ENCODE measurements at places on chromosomes 5 and 9.

GRCh38 chr5:27619982-27620381 is 581.6 kb upstream of the CDH9 start:
- no peak for DNase-seq

DNA sequence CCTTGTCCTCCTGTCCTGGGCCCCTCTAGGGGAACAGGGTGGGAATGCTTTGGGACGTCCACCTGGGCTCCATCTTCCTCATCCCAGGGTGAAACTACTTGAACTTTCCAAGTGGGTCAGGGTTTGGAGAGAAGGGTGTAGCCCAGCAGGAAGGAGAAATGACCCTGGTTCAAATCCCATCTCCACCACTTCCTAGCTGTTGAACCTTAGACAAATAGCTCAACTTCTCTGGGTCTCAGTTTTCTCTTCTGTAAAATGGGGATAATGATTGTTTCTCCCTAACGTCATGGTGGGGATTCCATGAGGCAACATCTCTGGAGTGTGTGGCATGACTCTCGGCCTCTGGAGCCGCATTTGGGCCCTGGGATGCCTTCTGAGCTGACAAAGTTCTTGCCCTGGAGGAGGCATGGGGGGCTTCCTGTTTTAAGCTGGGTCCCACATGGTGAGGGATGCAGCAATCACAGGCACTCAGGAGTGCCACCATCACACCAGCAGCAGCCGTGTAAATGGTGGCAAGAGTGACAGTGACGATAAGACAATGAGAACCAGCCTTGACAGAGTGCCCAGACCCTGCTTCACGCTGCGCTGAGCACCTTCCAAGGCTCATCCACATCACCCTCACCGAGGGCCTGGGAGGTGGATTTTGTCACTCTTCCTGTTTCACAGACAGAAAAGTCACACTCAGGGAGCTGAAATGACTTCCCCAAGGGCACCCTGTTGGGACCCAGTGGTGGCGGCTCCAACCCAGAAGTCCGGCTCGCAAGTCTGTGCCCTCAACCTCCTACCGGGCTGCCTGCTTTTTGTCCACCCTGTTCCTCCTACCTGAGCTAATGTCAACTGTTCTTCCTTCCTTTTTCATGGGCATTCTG is 69.5 kb upstream of the IER5L start:
- DNase-seq, result no peak

DNA sequence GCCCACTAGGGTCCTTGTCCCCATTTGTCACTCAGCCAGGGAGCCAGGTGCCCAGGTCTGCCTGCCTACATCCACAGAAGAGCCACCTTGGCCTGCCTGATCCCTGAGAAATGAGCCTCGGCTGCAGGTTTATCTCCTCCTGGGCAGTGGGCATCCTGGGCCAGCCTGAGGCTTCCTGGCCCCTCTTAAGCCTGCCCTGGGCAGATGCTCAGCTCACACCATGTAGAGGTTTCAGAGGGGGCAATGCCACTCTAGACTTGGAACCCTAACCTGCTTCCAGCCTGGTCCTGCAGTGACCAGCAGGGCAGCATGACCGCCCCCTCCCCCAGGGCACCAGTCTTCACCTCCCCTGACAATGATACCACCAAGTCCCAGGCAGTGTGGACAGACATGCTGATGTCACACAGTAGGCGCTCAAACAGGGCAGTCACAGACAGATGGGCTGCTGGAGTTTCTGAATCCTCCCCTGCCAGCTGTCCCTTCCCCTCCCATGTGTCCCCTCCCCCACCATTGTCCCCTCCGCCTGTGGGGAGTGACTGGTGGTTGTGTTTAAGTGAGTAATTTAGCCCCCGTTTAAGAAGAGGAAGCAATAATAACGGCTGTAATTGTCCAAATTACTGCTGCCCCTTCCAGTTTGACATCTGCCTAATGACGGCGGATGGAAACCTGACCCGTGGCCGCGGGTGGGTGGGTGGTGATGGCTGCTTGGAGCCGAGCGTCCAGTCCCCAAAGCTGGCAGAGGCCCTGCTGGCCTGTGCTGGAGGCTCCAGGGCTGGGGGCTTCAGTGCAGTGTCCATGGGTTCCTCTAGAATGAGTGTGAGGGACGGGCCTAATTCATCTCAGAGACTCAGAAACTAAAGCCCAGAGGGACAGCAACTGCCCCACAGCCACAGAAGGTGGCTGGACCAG is 147.7 kb downstream of the BARX1 start:
- no peak for DNase-seq

DNA sequence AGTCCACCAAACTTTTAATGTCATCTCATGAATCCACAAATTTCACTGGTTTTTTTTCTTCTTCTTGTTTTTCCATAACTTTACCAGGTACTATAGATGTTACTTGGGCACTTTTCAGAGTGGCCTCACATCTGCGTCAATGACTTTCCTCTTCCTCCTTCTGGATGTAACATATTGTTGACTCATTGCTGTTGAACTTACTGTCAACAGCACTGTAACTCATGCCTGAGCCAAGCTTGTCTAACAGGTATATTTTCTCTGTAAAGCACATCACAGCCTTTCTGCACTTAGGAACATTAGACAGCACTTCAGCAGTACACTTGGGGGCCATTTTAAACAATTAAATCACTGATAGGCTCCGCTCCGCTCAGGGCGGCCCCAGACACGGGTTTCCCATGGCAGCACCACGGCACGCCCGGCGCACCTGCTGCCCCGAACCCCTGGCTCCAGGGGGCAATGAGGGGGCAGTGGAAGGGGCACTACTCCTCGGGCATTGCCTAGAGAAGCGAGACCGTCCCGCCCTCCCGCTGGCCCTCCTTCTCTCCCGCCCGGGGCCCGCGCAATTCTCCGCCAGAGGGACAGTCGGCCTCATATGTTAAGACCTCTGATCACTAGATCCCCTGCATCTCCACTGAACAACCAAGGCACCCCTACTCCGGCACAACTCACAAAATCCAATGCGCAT is 41.9 kb upstream of the SPATA31C2 start:
- no peak for DNase-seq

DNA sequence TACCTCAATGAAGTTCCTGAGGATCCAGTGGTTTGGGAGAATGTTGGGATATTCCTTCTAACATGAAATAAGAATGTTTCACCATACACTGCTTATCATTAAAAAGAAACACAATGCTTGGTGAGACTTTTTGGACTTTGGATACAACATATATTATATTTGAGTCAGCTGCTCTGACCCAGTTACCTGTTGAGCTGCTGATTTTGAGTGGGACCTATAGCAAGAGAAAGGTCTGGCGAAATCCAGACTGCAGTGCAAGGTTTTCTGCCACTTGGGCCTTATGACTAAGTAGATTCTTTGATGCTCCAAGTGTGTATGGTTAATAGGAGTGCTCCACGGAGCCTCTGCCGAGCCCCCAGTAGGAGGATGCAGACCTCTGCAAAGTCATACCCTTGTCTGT is 10.0 kb upstream of the RALGPS1 start:
- no peak for DNase-seq

GRCh38 chr9:113620377-113621161 is 157.0 kb downstream of the RGS3 start:
- DNase-seq, result peak; percentile 48

DNA sequence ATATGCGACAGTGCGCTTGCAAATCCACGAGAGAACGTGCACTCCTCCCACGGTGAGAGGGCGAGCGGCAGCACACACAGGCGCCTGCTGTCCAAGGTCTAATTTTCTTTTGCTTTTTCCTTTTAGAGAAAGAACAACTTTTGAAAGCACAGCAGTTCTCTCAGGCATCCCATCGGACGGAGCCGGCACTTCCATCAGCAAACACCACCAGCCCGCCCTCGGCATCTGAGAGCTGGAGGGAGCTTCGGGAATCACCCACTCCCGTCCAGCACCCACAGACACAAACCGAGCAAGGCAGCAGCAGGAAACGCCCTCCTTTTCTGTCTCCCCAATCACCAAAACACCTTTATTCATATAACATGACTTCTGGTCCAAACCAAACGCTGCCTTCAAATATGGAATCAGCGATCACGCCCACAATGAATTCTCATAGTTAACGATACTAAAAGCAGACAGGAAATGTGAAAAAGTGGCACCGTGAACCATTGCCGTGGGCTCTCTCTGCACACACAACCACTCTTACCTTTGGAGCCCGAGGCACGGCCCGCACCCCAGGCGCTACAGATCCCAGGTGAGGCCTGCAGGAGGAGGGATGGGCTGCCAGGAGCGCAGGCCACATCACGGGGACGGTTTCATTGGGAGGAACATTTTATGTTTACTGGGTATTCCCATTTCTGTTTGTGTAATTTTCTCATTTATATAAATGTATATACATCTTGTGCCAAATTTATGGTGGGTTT is 14.2 kb downstream of the LPCAT1 start:
- no peak for DNase-seq

DNA sequence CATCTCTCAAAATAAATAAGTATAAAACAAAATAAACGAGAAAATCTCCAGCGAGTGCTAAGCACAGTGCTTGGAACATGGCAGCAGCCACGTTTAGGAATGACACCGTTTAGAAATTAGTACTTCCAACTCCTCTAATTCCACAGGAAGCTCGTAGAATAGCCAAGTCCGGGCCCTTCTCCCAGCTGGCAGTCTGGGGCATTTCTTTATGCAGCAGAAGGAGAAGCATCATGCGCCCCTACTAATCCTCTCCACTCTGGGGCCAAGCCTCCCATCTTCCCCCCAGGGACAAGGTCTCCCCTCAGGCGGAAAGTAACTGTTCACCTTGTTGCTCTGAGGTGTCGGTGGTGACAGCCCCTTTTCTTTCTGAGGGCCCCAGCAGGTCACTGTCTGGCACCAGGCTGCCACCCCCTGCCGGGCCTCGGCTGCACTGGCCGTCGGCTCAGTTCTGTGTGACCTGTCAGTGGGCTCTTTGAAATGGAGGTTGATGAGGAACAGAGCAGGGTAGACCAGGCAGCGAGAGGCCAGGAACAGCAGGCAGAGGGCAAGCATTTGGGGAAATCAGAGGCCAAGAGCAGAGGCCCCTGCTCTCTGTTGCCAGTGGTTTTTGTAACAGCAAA is 113.5 kb upstream of the WWC1 start:
- peak; percentile 96 for DNase-seq

GRCh38 chr9:82457891-82458290 is 469.3 kb downstream of the SPATA31D1 start:
- no peak for DNase-seq

DNA sequence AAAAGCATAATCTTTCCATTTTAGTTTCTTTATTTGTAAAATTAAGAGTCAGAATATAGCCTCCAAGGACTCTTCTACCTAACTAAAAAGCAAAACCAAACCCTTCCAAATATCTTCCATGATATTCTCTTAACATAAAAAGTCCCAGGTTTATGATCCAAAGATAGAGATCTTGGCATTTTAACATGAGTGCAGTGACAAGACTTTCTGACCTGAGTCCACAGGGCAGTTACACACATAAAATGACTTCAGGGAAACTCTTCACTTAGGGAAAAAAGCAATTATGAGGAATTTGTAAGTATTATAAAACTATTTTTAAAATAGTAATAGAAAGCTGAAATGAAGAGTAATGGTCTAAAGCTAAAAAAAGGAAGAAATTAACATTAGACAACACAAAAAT is 772.6 kb upstream of the DMAC1 start:
- no peak for DNase-seq

DNA sequence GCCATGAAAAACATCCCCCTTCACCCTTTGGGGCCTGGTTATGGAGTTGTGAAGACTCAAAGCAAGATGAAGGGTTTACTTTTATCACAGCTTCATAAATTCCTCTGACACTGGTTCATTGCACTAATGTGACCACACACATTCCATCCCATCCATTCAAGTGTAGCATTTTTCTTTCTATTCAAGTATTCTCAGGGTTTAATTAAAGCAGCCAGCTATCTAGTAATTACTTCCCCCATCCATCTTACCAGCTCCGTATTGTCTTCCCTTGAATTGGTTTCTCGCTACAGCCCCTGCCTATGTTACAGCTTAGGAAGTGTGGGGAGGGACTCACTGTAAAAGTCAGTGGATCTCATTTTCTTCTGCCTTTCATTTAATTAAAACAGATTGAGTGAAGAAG is 387.0 kb upstream of the RFX3 start:
- DNase-seq, result no peak

DNA sequence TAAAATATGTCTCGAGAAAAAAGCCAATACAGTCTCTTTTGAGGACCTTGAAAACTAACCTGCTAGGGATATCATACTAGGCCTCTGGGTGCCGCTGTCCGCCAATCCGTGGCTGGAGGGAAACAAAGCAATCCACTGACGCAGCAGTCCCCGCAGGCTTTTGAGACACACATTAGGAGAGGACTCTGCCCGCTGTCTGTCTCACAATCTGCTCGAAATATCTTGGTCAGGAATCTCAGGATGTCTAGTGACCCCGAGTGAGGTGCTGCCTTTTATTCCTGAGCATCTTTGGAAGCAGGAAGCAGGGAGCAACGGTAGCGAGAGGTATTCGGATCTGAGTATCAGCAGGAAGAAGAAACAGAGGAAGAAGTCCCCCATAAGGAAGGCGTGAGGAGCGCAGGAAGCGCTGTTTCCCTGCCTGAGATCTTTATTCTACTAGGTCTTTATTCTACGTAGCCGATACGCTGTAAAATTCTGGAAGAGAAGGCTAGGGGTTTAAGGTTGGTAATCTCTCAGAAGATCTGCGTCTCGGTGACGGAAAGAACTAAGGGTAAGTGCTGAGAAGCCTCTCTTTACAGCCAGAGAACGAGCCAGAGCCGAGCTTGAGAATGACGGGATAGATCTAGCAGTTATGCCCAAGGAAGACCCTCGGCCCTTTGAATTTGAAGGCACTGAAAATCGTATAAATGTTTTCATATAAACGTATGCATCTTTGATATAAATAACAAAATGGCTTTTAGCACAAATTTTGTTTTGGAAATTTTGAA is 4.0 kb upstream of the PCDHGA1 start:
- peak; percentile 72 for DNase-seq

DNA sequence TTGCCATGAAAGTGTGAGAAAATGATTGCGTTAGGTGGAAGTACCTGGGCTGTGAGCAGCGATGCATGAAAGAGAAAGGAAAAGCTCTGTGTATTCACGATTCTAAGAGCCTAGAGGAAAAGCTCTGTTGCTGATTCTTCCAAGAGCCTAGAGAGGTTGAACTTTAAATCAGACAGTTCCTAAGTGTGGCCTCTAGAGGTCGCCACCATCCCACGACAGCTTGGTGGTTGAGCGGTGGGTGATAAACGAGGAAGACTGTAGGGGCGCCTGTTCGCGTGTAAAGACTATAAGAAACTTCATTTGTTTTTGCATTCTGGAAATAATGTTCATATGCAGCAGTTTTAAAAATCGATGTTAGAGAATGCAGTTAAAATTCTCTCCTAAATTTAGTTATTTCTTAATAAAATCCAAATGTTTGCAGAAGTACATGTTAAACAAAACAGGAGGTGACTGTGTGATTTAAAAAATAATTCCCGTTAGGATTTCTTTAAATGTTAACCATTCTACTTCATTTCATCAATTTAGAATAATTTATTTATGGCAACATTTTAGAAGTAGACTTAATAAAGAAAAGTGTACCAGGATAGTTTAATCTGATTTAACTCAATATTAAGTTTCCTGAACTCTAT is 107.7 kb downstream of the TENT4A start:
- peak; percentile 47 for DNase-seq

Data from SK-N-DZ (cell line).